A549 treated with CORT108297 at 1 μM for 4 hours (cell line): ENCODE measurements at places on chromosomes 12 and 14. TPM values are rescaled to one million over a fixed set of nuclear protein-coding genes. Genes with fewer than 3 reads are reported as not detected.

Gene WASHC3
- 28.9 to 37.4 TPM (median 31.3 TPM) in 5 replicates for total RNA-seq

Gene SIX6
- not detected in 5 replicates for total RNA-seq

Gene BICDL1
- 2.7 to 4.8 TPM (median 4.3 TPM) in 5 replicates for total RNA-seq

Gene IRAK3
- total RNA-seq = 0.16 to 0.28 TPM (median 0.18 TPM) in 5 replicates

Gene SRSF9
- total RNA-seq = 181 to 225 TPM (median 215 TPM) in 5 replicates

Gene RPS6KL1
- total RNA-seq = 0.22 to 0.65 TPM (median 0.47 TPM) in 5 replicates

Gene PRICKLE1
- total RNA-seq = 0.61 to 0.85 TPM (median 0.64 TPM) in 5 replicates
